ENCODE measurements at places on chromosomes 7 and 10.
A peak's percentile ranks its signal among the peaks of the same experiment; 100 is the strongest.

DNA sequence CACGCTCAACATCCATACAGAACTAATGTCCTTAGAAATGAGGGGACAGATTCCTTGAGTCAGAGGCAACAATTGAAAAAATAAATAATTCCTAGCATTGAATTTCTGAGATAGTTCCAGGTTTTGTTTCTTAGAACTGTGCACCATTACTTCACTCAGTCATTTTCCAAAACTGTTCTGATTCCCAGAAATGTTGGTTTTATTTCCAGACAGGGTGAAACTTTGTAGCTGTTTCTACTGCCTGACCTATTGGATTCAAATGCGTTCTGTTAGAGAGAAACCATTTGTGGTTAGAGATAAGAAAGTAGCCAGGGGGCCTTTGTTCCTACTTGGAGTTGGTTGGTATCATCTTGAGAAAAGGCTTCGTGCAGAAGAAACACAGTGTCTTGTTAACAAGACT lies 8.1 kb upstream of the DEPP1 start:
- DNase-seq = no peak

DNA sequence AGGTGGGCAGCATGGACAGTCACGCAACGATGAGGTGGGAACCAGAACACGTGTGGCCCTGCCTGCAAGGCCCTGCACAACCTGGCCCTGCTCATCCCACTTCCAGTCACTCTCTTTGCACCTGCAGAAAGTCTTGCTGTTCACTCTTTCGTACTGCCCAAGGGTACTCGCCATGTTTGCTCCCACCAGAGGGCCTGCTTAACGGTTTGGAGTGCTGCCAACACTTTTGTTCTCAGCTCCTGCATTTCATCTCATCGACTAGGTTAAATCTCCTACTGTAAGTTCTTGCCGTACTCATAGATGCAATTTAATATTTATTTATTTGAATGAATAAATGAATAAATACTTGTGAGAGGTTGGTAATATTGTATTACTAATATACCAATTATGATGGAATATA lies 315.3 kb downstream of the SDK1 start:
- DNase-seq = no peak

- DNase-seq = no peak
Measured at GRCh38 chr7:157784979-157785441, 448.2 kb downstream of the DNAJB6 start.

- no peak for DNase-seq
Measured at GRCh38 chr10:106898446-106898845, 266.1 kb downstream of the SORCS1 start.

DNA sequence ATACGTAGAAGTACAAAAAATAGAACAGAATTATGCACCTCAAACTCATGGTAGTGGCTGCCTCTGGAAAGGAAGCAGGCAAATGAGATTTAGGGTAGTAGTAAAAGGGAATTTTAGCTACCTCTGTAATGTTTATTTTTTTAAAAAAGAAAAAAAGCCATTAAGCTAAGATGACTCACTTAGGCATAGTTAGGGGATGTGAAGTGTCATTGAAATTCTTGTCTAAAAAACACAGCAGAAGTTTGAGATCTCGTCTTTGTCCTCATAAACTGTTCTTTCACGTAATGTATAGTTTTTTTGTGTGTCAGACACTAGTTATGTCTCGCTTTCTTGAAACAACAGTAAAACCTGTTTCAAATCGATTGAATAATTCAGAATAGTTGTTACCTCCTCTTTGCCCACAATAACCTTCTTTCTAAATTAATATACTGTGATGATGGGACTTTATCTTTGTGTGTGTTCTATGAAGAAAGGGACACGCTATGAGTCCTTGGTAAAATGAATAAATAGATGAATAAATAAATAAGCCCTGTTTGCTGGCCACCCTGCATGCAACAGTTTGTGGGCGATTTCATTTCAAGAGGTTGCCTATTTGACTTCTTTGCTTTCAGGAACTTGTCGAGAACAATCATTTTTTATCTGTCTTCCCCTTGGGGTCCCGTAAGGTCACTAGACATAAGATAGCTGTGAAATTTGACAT lies 14.5 kb upstream of the FBXW4 start:
- no peak for DNase-seq

DNA sequence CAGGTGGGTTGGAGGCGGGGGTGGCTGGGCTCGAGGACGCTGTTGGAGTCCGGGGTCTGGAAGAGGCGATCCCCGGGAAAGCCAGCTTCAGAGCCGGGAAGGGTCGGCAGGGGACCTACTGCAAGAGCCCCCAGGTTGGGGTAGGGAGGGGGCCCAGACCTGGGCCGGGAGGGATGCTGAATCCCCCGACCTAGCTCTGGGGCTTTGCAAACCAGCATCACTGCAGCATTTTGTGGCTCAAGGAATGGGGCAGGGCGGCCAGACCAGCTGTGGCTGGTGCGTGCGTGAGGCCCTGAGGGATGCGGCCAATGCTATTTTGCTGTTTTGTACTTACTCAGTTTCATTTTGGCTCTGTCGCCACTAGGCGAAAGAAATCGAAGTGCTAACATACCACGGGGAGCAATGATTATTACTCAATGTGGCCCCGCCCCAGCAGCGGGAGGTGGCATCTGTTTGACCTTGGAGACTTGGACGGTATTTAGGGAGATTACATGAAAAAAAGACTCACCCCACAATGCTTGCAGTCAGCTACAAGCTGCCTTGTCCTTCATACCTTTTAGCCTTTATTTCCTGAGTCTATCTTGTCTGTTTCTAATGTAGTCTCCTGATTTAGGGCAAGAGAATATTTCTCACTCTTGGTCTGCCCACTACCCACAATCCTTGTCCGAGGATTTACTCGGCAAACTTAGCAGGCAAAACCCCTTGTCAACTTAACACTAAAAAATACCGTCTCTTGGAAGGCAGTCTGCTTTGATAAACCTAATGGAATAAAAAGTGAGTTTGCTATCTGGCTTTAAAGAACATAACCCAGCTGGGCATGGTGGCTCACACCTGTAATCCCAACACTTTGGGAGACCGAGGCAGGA lies 16.2 kb downstream of the HSPB1 start:
- peak; percentile 48 for DNase-seq

Data from spinal cord (tissue), 10 donors.